ENCODE measurements at places on chromosomes 1 and 21. TPM values are rescaled to one million over a fixed set of nuclear protein-coding genes. Genes with fewer than 3 reads are reported as not detected.

OPTC gene
- total RNA-seq, result not detected

SPSB1 gene
- 5.4 TPM for total RNA-seq

GRCh38 chr21:39153373-39153772, 29.9 kb downstream of the PSMG1 start:
- DNase-seq, result no peak

DNA sequence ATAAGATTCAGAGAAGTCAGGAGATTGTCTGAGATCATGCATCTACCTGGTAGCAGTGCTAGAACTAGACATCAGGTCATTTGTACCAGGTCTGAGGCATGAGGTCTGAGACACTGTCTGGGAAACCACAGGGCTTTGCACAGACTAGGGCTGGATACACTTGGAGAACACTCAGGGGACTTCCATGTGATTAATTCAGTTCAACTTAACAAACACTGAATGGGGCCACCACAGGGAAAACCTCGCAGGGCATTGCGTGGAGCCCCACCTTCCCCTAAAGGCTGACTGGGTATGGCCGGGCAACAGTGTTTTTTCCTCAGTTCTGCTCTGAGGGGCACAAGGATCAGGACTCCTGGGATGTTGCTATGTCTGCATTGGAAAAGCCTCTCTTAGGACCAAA, 86.5 kb upstream of the WARS2 start:
- no peak for DNase-seq

DNA sequence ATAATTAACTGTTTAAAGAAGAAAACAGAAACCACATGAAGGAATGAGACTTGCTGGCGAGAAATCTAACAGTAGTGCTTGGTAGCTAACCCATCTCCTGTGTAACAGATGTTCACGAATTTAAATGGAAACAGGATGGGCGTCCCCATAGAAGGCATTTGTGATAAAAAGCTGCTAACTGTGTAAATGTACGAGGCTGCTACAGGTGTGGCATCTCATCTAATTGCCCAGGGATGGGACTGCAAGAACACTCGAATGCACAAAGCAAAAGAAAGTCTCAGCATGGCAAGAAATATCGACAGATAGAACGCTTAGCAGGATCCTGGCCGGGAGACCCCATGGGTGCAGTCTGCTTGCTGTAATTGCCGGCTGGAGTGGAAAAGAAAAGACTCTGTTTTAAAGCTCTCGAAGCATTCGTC, 112.7 kb downstream of the RUNX1 start:
- no peak for DNase-seq

- DNase-seq, result no peak
Measured at GRCh38 chr1:224368409-224368808, 11.7 kb downstream of the CNIH4 start.

DNA sequence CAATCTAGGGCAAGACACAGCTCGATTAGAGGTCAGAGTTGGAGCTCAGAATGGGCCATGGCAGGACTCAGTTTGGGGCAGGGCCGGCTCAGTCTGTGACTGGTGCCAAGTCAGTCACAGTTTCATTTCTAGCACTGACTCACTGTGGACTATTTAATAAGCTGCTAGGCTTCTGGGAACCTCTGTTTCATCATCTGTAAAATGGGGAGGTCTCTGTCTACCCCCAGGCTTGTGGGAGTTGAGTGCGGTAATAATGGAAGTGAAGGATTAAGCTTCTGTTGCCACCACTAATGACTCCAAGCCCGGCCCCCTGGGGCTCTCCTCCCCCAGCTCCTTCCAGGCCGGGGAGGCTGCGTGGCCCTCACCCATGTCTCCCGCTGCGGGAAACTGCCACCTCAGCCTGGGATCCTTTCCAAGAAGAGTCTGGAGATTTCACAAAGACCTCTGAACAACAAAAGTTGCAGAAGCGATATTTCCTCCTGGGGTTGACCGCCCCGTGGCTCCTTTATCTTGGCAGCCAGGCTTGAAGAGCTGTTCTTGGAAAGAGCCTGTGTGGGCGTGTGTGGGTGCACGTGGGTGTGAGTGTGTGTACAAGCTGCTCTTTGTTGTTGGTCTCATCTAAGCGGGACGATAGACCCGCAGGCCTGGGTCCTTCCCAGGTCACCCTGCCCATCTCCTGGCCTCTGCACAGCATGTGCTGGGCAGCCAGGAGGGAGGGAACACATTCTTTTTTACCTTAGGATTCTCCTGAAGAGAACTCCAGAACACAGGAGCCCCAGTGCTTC, 29.1 kb downstream of the KNCN start:
- no peak for DNase-seq

GRCh38 chr1:3698660-3699408, 46.5 kb downstream of the TP73 start:
- no peak for DNase-seq

DNA sequence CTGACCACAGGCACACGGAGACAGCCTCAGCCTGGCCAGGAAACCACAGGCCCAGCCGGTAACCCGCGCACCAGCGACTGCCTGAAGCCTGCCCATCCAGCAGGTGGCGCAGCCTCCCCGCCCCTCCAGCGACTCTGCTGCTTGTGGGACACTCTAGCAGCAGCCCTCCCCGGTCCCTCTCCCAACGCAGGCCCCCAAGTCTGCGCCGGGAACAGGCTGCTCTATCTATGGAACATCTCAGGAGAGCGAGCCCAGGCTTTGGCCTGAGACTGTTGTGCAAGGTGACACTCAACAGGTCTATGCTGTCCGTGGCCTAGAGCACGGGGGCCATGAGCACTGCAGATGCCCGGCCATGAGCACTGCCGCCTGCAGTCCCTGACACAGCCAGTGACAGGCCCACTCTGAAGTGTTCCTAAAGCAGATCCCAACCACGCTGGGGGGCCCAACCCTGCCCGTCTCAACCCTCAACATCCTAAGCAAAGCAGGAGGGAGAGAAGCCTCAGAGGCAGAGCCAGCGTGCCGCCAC, 28.4 kb downstream of the WDR4 start:
- peak; percentile 12 for DNase-seq

DNA sequence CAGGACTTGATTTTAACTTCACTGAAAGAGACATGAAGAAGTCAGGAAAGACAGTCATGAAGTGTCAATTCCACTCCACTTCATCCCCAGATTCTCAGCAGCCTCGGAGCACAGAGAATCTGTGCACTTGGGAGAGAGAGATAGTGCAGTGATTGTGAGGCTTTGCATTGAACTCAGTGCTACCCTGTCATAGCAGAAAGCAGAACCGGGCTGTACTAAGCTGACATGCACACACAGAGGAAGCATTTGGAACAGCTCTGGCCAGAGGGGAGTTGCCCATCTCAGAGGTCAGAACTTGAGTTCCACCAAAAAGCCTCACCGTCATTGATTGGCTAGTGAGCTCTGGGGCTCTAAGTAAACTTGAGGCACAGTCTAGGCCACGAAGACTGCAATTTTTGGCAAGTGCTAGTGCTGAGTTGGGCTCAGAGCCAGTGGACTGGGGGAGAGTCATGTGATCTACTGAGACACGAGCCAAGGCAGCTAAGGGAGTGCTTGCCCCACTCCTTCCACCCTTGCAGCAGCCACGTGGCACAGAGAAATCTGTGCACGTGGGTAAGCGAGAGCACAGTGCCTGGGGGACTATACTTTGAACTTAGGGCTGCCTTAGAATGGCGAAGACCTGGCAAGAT, 810.2 kb upstream of the ADAMTS5 start:
- DNase-seq, result no peak

Measured in cardiac muscle cell (in vitro differentiated cells and primary cell).